ENCODE measurements at places on chromosomes 1 and 21.

- DNase-seq = no peak
Measured at GRCh38 chr1:26999440-26999987, 6.0 kb downstream of the TRNP1 start.

DNA sequence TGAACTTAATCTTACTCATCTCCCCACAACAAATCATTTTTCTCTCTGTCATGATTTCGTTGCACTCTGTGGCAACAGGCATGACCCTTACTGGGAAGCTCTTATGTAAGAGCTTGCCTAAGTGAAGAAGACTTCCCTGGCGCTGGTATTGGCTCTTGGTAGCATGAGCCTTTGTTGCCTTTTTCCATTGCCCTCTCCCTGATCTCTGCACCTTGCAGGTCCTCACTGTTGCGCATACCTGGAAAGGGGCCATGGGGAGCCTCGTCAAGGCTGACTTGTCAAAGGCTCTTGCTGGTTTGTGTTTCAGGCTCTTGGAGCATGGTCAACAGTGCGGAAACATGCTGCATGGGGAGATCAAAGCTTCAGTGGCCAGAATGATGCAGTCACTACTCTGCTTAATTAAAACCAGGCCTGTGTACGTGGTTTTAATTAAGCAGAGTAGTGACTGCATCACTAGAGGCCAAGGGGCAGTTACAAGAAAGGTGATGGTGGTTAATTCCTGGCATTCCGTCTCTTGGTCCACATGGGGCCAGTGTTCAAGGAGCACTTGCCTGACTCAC lies 141.3 kb downstream of the SPATA46 start:
- DNase-seq = peak; percentile 80

DNA sequence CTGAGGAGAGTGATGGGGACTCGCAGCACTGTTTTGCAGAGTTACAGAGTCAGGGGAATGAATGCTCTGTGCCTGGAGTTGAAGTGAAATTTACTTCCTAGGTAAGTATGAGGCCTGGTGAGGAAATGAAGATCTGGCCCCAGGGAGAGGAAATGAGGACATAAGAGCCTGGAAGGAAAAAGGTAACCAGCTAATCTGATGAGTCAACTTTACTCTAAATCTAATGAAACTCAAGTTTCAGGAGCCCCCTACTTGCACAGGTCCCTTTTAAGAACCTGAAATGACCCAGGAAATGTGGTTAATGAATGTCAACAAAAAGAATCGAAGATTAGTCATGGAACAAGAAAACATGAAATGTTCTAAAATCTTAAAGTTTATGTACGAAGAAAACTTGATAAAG lies 599.0 kb downstream of the AGBL4 start:
- DNase-seq = no peak

DNA sequence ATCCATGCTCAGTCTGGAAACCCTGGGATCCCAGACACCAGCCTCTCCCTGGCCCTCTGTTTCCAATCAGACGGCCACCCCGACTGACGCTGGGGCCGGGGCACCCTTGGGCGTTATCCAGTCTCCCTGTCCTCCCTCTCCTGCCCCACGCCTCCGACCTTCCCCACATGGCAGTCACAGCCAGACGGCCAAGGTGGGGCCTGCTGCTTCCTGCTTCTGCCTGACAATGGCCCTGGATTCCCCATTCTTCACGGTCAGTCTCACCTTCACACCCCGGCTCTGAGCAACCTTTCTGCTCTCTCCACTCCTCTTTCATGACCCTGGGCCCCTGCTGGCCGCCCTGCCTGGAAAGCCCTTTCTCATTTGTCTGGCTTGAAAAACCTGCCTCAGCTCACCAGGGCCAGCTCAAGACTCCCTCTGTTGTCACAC lies 6.6 kb downstream of the GNG4 start:
- no peak for DNase-seq

GRCh38 chr21:42744520-42745445 lies 91.4 kb downstream of the PDE9A start:
- DNase-seq = no peak

- no peak for DNase-seq
Measured at GRCh38 chr1:47813970-47814369, 183.2 kb downstream of the TRABD2B start.

DNA sequence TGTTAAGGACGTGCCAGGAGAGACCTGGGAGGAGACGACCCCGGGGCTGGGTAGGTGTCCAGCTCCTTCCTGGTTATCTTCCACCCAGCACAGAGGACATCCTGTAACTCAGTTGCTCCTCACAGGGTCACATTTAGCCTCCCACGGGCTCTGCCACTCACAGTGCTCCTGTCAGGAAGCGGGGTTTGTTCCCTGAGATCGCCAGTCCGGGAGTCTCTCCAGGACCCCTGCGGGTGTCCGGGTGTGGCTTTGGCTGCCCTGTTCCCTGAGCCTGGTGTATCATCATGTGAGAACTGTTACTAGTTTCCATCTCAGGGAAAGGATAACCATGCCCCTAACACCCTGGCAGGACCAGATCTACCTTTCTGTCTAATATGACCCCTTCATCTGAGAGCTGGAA lies 158.2 kb upstream of the RUNX1 start:
- no peak for DNase-seq

GRCh38 chr1:68233202-68233601 lies 879 bp upstream of the WLS start:
- no peak for DNase-seq

GRCh38 chr1:3105167-3105863 lies 36.3 kb downstream of the PRDM16 start:
- no peak for DNase-seq

DNA sequence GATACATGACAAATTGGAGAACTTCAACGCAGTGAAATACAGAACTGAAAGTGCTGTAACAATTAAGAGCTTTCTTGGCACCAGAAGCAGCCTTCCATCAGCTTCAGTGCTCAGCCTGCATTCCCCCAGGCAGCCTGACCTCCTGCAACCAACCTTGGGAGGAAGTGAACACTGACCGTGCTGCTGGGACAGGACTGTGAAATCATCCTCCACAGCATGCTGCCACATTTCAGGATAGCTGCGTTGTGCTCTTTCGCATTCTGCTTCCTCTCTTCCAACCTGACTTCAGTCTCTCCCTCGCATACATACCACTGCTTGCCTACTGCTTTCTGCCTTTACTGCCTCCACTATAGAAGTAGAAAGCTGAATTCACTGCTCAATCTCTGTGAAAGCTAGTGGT lies 388.6 kb downstream of the RWDD3 start:
- DNase-seq = no peak

DNA sequence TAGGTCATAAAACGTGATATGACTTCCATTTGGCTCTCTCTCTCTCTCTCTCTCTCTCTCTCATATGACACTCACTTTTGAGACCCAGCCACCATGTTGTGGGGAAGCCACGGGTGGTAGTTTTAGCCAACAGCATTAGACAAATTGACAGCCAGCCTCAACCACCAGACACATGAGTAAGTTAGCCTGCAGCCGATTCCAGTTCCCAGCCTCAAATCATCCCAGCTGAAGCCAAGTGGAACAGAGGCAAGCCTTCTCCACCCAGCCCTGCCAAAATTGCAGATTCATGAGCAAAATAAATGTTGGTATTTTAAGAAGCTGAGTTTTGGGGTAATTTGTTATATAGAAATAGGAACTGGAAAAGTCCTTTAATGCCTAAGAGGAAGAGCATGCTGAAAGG lies 98.0 kb upstream of the DNAH14 start:
- DNase-seq = no peak

- DNase-seq = no peak
Measured at GRCh38 chr1:55052221-55053142, 13.1 kb downstream of the PCSK9 start.

GRCh38 chr1:114181356-114181755 lies 27.7 kb upstream of the SYT6 start:
- DNase-seq = no peak

- peak; percentile 95 for DNase-seq
Measured at GRCh38 chr1:27556781-27557595, 47.0 kb downstream of the AHDC1 start.

DNA sequence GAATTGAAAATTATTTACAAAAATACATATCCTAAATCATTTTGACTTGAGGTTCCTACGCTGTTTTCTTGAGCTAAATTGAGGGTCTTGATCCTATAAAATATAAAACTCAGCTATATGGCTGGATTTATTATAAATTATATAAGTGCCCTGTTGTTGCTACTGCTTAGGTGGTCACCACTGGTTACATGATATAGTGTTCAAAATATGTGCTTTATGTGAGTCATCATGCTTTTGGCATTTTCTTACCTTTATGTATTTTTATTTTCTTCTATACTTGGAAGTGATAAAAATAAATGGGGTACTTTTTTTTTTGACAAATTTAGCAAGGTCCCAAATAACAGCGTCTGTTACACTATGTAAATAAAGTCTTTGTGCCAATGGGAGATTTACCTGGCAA lies 31.1 kb upstream of the PTPRC start:
- DNase-seq = no peak

DNA sequence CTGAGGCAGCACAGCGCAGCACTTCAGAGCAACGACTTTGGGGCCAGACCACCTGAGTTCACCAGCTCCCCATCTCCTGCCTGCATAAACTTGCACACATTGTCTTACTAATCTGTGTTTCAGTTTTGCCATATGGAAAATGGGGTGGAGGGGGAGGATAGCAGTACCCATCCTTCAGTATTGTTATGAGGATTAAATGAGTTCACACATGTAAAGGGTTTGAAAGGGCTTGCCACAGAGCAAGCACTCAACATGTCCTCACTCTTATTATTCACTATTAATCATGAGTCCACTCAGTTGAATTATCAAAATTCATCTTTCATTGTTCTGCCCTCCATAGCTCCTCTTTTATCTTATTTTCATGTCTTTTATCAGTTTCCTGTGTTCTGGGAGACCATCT lies 40.1 kb upstream of the BMP8B start:
- DNase-seq = no peak

DNA sequence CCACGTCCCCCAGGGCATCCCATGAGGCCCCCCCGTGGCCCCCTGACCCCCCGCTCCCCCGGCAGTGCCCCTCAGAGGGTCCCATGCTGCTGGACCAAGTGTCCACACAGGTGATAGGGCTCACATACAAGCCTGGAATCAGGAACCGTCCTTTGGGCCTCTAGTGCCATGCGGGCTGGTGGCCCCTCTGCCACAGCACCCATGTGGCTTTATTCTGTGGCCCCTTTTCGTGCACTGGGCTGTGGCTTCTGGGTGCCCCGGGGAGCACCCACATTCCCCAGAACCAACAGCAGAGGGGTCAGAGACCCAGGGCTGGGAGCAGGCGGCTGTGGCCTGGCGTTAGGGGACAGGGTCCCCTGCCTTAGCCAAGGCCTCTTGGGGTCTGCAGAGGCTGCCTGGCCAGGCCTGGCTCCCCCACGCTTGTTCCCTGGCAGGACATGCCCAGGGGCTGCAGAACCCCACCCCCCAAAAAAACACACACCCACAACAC lies 31.7 kb downstream of the SLC19A1 start:
- DNase-seq = no peak

DNA sequence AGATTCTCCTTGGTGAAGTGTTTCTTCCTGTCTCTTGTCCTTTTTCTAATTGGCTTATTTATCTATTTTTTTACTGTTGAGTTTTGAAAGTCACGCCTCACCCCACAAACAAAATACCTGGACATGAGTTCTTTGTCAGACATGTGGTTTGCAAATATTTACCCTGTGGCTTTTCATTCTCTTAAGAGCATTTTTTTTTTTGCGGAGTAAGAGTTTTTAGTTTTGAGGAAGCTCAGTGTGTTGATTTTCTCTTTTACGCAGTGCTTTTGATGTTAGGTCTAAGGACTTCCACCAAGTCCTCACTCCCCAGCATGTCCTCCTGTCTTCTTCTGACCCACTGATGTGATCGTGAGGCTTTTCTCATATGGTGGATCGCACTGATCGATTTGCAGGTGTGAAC lies 7.6 kb downstream of the DFFB start:
- DNase-seq = no peak

DNA sequence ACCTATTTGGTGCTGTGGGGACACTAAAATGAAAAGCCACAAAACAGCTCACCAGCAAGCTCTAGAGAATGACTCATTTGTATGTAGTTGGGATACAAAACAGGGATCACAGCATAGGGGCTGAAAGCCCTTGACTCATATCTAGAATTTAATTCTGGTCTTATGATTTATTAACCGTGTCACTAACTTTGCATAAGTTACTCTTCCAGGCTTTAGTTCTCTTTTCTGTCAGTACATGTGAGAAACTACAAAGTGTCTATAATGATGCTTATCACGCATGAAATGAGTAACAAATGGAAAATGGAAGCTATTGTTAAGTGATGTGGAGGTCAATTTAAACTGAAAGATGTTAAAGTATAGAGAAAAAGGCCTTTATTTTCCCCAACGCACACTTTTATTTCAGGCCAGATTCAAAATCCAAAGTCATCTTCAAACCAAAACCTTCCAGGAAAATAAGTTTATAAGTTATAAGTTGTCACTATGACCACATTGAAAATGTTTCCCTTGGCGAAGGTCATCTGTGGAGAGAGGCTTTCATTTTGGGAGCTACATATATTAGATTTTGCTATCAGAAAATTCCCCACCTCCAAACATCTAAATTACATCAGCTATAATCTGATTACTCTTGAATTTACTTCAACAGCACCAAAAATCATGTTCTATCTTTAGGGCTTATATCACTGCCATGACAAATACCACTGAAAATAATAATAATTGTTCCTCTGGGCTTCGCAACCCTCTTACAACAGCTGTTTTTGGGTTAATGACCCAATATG lies 430.5 kb downstream of the MRPL39 start:
- peak; percentile 26 for DNase-seq

DNA sequence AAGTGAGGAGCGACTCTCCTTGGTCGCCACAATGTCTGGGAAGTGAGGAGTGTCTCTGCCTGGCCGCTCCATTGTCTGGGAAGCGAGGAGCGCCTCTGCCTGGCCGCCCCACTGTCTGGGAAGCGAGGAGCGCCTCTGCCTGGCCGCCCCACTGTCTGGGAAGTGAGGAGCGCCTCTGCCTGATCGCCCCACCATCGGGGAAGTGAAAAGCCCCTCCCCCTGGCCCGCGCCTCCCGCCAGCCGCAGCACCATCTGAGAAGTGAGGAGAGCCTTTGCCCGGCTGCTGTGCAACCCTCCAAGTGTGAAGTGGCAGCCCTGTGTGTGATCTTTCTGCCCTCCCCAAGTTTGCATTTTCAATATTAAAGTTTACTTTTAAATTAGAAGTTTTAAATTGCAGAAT lies 95.0 kb upstream of the PPP2R5A start:
- no peak for DNase-seq

- no peak for DNase-seq
Measured at GRCh38 chr1:181077576-181078242, 10.8 kb upstream of the IER5 start.

DNA sequence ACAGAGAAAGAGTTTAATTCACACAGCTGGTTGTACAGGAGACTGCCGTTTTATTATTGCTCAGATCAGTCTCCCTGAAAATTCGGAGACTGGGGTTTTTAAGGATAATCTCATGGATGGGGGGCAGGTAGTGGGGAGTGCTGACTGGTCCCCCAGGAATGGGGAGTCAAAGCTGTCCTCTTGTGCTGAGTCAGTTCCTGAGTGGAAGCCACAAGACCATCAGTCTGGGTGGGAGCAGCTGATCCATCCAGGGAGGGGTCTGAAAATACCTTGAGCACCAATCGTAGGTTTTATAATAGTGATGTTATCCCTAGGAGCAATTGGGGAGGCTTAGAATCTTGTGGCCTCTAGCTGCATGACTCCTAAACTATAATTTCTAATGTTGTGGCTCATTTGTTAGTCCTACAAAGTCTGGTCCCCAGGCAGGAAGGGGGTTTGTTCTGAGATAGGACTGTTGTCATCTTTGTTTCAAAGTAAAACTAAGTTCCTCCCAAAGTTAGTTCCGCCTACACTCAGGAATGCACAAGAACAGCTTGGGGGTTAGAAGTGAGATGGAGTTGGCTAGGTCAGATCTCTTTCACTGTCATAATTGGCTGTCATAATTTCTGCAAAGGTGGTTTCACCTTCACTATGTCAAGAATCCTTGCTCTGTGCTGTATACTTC lies 50.3 kb downstream of the TRAF5 start:
- peak; percentile 39 for DNase-seq

Measured in suppressor macrophage treated with lipopolysaccharide for 1 hour (primary cell).